ENCODE measurements at places on chromosomes 16 and 17.

- no peak for DNase-seq
Measured at GRCh38 chr17:76884995-76885893, 17.0 kb downstream of the MGAT5B start.

GRCh38 chr16:7343243-7343642 lies 10.6 kb downstream of the RBFOX1 start:
- no peak for DNase-seq

GRCh38 chr17:64216000-64216337 lies 47.1 kb downstream of the TEX2 start:
- DNase-seq, result no peak

GRCh38 chr16:48054881-48055601 lies 100.8 kb downstream of the ABCC12 start:
- no peak for DNase-seq

DNA sequence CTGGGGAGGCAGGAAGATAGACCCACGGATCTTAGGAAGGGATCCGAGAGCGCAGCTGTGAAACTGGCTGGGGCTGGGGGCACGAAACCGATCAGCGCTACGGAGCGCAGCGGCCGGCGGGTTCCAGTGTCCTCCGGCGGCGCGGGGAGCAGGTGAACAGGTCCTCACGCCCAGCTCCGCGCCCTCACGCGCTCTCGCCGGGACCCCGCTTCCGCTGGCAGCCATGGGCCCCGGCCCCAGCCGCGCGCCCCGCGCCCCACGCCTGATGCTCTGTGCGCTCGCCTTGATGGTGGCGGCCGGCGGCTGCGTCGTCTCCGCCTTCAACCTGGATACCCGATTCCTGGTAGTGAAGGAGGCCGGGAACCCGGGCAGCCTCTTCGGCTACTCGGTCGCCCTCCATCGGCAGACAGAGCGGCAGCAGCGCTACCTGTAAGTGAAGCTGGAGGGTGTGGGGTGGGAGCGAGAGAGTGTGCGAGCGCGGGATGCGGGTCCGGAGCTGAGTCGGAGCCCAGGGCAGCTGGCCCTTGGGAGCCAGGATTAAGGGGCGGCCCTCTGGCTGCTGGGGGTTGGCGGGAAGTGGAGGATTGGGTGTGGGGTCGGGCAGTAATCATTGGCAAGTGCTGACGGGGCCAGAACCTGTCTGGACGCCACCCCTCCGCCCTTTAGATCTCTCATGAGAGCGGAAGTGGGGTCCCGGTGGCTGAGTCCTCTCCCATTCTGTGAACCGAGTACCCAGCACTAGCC lies 479 bp downstream of the ITGA3 start:
- no peak for DNase-seq

GRCh38 chr17:42129109-42129837 lies 6.7 kb downstream of the HSPB9 start:
- no peak for DNase-seq

- no peak for DNase-seq
Measured at GRCh38 chr17:16933317-16934132, 38.4 kb downstream of the TNFRSF13B start.

GRCh38 chr17:17414341-17414805 lies 62.4 kb upstream of the MED9 start:
- no peak for DNase-seq

GRCh38 chr17:2271985-2272702 lies 31.4 kb downstream of the SMG6 start:
- DNase-seq, result no peak

- DNase-seq, result no peak
Measured at GRCh38 chr17:49588726-49589576, 13.3 kb downstream of the NXPH3 start.

DNA sequence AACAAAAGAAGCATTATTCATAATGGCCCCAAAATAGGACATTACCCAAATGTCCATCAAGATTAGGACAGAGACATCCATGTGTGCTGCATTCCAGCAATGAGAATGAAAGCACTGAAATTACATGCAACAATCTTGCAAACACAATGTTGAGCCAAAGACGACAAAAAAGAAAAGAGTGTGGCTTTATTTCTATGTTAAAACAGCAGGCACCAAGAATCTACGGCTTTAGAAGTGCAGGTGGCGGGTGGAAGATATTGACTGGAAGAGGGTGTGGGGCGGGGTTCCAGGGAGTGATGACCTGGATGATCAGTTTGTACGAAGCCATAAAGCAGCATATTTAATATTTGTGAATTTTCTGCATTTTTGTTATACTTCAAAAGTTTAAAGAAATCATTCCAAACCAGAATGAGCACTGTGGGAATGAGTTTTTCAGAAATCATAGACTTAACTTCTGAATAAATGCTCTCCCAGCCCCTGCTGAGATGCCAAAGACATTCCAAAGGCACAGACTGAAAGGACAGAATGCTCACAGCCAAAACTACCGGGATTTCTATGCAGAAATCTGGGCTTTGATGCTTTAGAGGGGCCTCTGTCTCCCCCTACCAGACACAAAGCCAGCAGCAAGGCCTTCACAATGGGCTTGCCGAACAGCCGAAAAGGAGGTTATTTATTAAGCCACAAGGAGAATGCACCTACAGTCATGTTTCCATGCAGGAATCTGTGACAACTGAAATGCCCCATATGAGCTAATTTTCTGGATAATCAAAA lies 361.6 kb downstream of the GRIN2A start:
- DNase-seq, result no peak

- DNase-seq, result no peak
Measured at GRCh38 chr16:2587891-2588565, 50.2 kb downstream of the PDPK1 start.

- no peak for DNase-seq
Measured at GRCh38 chr16:58885528-58886170, 151.5 kb upstream of the GOT2 start.

- no peak for DNase-seq
Measured at GRCh38 chr17:74283371-74283673, 9.3 kb downstream of the DNAI2 start.

GRCh38 chr17:19443148-19443547 lies 32.1 kb downstream of the RNF112 start:
- no peak for DNase-seq

DNA sequence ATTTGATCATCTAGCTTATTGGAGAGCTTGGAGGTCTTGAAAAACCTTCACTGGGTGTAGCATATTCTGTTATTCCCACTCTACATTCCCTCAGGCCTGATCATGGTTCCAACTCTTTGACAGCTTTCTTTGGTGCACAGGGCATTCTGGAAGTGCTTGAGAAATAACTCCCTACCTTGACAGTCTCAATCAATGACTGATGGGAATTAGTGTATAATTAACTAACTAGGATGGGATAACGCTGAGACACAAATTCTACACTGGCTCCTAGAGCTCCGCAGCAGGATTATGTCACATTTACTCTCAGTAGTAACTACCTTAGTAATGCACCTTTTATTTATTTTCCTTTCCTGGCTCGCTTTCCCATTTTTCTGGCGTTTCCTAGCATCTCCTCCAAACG lies 236.4 kb downstream of the MAP2K6 start:
- no peak for DNase-seq

DNA sequence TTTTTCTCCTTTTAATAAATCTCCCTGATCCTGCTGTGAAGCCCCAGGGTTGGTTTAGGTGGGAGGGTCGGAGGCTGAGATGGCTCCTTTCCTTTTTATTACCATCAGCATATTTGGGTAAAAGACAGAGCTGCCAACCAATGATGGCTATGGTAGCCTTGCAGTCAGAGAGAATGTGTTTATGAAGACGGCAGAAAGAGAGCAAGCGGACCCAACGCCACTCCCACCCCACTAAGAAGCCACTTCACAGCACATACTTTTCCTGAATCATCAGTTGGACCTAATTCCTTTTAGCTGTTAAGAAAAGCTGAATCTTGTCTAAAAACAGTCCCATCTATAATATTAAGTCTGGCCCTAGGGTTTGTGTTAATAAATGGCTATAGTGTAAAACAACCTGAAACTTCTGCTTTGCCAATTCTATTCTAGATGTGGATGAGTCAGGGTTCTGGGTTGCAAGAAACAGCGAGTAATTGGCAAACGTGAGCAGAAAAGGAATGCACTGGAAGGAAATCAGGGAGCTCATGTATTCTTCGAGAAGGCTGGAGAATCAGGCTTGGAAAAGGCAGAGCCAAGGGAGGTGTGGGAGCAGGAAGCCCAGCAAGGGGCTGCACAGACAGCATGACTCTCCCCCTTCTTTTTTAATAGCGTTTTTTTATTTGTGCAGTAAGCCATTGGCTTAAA lies 34.0 kb upstream of the PRKCA start:
- no peak for DNase-seq

DNA sequence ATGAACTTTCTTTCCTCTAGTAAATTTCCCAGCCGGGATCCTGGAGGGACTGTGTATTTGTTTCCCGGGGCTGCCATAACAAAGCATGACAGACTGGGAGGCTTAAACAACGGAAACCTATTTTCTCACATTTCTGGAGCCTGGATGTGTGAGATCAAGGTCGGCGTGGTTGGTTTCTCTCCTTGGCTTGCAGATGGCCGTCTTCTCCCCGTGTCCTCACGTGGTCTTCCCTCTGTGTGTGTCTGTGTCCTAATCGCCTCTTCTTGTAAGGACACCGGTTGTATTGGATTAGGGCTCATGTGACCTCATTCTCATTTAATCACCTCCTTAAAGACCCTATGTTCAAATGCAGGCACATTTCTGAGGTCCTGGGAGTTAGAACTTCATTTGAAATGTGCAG lies 22.0 kb upstream of the USP10 start:
- DNase-seq, result no peak

GRCh38 chr16:88019821-88020515 lies 68.7 kb downstream of the BANP start:
- no peak for DNase-seq

DNA sequence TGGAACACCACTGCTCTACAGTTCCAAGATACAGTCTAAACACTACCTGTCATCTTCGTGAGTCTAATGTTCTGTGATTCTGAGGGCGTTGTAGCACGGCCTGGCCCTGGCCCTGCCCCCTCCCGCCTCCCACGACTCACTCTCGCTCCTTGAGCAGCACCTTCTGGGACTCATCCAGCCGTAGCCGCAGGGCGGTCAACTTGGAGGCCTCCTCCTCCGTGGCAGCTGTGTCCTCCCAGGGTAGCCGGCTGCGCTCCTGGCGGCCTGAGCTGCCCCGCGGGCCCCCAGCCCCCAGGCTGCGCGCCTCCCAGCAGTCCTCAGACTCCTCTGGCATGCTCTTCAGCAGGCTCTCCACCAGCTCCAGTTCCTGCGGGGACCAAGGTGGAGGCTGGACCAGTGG lies 10.6 kb downstream of the CCDC102A start:
- DNase-seq, result no peak

DNA sequence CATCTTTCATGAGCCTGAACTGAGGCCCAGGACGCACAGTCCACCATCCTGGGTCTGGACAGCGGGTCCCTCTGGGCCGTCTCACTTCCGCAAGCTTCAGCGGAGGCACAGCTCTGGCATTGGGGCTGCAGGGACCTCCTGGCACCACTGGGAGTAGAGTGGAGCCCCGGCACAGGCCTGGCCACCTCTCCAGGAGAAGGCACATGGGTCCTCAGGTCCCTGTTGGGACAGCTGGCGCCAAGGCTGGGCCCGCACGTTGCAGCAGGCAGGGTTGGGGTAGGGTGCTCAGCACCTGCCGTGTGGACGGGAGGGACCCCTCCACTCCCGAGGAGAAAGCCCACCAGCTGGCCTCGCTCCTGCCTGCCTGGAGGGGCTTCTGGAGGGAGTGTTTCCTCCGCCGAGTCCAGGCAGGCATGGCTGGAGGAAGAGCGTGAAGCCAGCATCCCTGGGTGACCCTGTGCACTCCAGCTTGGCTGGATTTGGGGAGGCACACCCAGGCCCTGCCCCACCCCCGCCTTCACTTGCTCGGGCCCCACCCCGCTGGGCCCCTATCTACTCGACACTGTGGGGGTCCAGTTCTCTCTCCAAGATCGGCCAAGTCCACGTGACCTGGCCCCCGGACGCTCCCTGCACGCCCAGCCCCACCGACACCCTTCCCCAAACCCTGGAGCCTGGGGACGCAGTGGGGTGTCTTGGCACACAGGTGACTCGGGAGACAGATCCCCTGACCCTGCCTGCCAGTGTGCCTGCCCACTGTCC lies 6.6 kb upstream of the METRNL start:
- no peak for DNase-seq

GRCh38 chr16:26729951-26730541 lies 336.7 kb upstream of the C16orf82 start:
- DNase-seq, result no peak

GRCh38 chr16:3356118-3356517 lies 429 bp downstream of the OR2C1 start:
- DNase-seq, result no peak

DNA sequence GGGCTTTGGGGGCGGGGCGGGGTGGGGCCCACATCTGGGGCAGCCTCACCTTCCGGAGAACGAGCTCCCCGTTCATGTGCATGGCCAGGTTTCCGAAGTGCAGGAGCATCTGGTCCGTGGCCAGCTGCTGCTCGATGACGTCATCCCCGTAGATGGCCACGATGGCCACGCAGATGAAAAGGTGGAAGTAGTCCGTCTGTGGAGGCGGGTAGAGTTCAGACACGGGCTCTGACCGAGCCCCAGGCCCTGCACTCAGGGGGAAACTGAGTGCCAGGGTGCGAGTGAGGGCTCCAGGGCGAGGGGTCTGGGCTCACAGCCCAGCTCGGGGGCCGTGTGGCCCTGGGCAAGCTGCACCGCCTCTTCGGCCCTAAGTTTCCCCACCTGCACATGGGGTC lies 93.7 kb downstream of the TBC1D16 start:
- no peak for DNase-seq

DNA sequence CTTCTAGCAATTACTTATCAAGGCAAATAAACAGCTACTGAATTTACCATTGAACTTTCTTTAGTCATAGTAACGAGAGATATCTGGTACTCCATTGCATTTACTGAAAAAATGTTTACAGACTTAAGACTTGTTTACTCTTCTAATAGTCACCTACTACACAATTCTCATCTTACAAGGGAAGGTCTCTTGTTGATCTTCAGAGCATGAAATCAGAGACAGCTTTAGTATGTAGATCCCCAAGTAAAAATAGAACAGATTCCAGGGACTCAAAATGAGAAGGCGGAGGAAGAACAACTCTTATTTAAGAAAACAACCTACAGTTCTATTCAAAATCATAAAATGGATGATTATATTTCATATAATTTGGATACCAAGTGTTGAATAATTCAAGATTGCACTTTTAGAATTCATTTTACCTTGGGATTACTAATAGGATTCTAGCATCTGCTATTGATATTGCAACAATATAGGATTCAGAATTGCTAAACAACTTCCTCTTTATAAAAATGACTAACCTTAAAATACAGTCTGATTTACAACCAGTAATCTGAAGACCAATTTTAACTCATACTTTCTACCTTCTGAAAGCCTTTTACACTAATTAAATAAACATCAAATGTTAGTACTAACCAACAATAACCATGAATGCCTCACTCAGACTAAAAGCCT lies 20.8 kb downstream of the UBE2G1 start:
- no peak for DNase-seq
